ENCODE measurements at places on chromosomes 6 and 20. TPM values are rescaled to one million over a fixed set of nuclear protein-coding genes. Genes with fewer than 3 reads are reported as not detected.

DNA sequence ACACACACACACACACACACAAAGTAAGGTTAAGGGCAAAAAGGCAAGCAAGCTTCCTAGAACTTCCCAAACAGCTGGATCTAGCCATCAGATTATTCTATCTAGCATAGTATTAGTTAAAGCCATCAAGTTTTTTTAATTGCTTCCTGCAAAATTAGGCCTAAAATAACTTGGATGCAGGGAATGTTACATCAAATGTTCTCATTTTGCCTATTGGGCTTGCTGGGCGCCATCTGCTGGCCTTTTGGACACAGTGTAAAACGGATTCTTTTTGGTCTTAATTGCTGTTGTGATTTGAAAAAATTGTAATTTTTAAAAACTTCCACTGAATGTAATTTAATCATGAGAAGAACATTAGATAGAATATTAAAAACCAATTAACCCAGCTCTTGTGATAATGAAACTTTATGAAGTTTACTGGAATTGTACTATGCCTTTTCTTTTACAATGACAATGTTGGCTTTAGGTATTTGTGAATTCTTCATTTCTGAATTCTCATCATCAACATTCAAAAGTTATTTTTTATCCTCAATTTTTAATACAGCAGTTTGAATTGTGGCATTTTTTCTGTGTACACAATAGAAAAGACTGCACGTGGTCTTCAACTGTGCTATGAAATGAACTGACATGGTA, 6.8 kb downstream of the MKKS start:
- H3K4me1 ChIP-seq, result peaks cover 4% of the 10 kb centered on the region
- peak; percentile 61 for DNase-seq
- no peaks in the 10 kb centered on the region for H3K27me3 ChIP-seq
- no peak overlapping the region for H3K4me3 ChIP-seq

DNA sequence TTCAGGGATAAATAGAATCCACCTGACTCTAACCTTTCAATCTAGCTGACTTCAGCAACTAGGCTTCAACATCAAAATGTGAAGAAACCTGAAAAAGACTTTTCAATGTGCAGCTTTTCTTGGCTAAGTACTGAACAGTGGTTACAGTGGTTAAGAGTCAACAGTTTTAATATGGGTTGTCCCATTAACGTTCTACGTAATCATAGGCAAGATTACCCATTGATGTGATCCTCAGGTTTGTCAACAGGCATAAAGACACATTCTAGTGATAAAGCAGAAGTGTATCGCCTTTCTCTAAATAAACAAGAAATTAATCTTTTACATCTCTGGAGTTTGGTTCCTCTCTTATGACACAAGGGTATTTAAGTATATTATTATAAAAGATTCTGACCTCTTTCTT, 154.1 kb upstream of the RUNX2 start:
- no peaks in the 10 kb centered on the region for H3K27me3 ChIP-seq
- no peak overlapping the region for H3K27ac ChIP-seq
- H3K4me1 ChIP-seq, result no peaks in the 10 kb centered on the region
- H3K4me3 ChIP-seq, result no peak overlapping the region

- H3K36me3 ChIP-seq, result no peaks in the 10 kb centered on the region
- H3K4me1 ChIP-seq, result no peaks in the 10 kb centered on the region
- no peak overlapping the region for H3K27ac ChIP-seq
- H3K4me3 ChIP-seq, result no peak overlapping the region
Observed at GRCh38 chr6:73691512-73691911, 4.5 kb upstream of the CD109 start.

GRCh38 chr20:44050925-44051660, 135.9 kb downstream of the JPH2 start:
- H3K27ac ChIP-seq, result no peak overlapping the region
- DNase-seq, result no peak
- no peaks in the 10 kb centered on the region for H3K27me3 ChIP-seq

- H3K36me3 ChIP-seq, result no peaks in the 10 kb centered on the region
- no peaks in the 10 kb centered on the region for H3K4me1 ChIP-seq
- DNase-seq, result no peak
- no peaks in the 10 kb centered on the region for H3K27me3 ChIP-seq
Observed at GRCh38 chr6:147468634-147469033, 39.9 kb upstream of the SAMD5 start.

DNA sequence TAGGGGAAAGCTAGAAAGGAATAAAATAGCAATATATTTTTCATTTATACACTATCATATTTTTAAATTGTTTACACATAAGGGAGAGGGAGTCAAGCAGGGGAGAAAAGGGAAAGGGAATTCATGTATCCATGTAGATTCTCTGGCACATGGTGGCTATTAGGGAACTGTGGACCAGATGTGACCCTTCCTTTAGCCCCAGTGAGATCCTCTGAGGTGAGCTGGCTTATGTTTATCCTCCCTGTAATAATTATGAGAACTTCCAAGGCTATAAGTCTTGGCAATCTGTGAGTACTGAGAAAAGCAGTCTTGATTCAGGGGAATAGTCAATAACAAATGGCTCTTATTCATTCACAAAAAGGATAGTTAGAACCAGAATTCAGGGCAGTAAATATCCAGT, 42.6 kb downstream of the TSBP1 start:
- no peak overlapping the region for H3K27ac ChIP-seq
- no peaks in the 10 kb centered on the region for H3K4me1 ChIP-seq
- no peaks in the 10 kb centered on the region for H3K36me3 ChIP-seq
- no peak for DNase-seq
- no peak overlapping the region for H3K4me3 ChIP-seq
- no peaks in the 10 kb centered on the region for H3K27me3 ChIP-seq

DNA sequence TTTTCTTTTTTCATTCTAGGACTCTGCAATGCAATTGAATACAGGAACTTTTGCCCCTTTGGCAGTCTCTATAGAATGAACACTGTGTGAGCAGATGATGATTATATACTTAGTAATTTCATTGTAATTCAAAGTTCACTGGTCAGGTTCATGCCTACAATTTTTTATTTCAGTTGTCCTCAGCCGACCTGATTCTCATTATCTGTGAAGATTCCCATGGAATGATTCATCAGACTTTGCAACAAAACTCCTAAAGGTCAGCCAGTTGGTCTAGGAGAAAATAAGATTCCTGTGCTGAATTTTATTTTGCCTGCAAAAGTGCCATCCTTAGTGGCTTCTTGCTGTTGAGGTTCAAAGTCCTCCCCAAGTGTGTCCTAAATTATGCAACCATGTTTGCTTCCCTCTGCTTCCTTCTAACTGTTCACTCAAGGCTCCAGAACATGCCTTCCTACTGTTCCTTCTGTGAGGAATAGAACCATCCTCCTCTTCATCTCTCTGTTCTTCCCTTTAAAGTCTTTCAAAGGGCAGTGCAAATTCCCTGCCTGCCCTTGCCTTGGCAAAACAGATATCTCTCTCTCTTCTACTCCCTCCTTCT, 194.2 kb upstream of the CNR1 start:
- no peak for DNase-seq
- no peaks in the 10 kb centered on the region for H3K36me3 ChIP-seq
- H3K4me3 ChIP-seq, result no peak overlapping the region
- H3K4me1 ChIP-seq, result no peaks in the 10 kb centered on the region

GRCh38 chr6:169991031-169991390, 239.6 kb downstream of the ERMARD start:
- H3K27me3 ChIP-seq, result no peaks in the 10 kb centered on the region
- no peaks in the 10 kb centered on the region for H3K4me1 ChIP-seq
- H3K4me3 ChIP-seq, result no peak overlapping the region
- no peak overlapping the region for H3K27ac ChIP-seq

GRCh38 chr6:158086504-158087223, 81.4 kb downstream of the SERAC1 start:
- H3K4me1 ChIP-seq, result peaks cover 8% of the 10 kb centered on the region
- H3K36me3 ChIP-seq, result no peaks in the 10 kb centered on the region
- H3K27ac ChIP-seq, result peak overlapping the region; percentile 35
- H3K27me3 ChIP-seq, result no peaks in the 10 kb centered on the region
- peak; percentile 61 for DNase-seq

- no peak overlapping the region for H3K27ac ChIP-seq
- H3K36me3 ChIP-seq, result no peaks in the 10 kb centered on the region
- no peak for DNase-seq
- H3K27me3 ChIP-seq, result no peaks in the 10 kb centered on the region
- H3K4me3 ChIP-seq, result no peak overlapping the region
- H3K4me1 ChIP-seq, result no peaks in the 10 kb centered on the region
Observed at GRCh38 chr20:51861726-51862466, 59.6 kb upstream of the SALL4 start.

GRCh38 chr6:167150941-167151549, 6.7 kb downstream of the GPR31 start:
- no peak overlapping the region for H3K27ac ChIP-seq
- H3K4me3 ChIP-seq, result no peak overlapping the region
- H3K27me3 ChIP-seq, result peaks cover 2% of the 10 kb centered on the region
- no peaks in the 10 kb centered on the region for H3K36me3 ChIP-seq

- H3K4me3 ChIP-seq, result no peak overlapping the region
- no peaks in the 10 kb centered on the region for H3K27me3 ChIP-seq
- DNase-seq, result no peak
- H3K27ac ChIP-seq, result no peak overlapping the region
- no peaks in the 10 kb centered on the region for H3K4me1 ChIP-seq
Observed at GRCh38 chr20:38181971-38182370, 16.9 kb upstream of the TGM2 start.

DNA sequence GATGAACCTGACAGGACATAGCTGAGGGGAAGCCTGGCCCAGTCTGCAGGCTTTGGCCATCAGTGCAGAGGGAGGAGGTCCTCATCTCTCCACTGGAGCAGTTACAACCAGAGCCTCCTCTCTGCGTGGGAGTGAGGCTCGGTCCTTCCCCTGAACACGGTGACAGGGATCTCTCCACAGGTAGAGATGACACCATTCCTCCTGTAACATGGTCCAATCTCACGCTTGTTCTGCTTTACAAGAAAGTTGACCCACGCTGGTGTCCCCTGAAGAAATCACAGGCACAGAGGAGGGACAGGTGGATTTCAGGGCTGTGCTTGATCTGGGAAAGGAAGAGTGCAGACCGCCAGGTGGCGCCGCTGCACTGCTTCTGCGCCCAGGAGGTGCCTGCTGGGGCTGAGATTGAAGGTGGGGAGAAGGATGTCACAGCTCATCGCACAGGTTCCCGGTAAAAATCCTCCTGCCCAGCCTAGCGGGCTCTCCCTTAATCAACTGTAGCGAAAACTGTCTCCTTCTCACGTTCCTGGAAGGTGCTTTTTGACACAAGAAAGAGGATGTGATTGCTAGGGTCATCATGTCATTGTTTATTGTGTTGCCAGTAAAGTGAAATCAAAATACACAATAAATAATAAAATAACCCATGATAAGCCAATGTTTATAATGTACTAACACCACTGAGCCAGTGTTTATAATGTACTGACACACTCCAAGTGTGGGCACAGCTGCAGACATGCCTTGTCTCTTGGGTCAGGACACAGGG, 20.4 kb downstream of the HLA-G start:
- peak; percentile 50 for DNase-seq
- H3K4me3 ChIP-seq, result no peak overlapping the region
- H3K27me3 ChIP-seq, result peaks cover 29% of the 10 kb centered on the region
- H3K36me3 ChIP-seq, result no peaks in the 10 kb centered on the region

Gene FAM83C
- total RNA-seq, result not detected

Gene KHDC1L
- not detected for total RNA-seq

Gene KIFC1
- total RNA-seq, result 2.1 TPM

Gene CLPSL2
- total RNA-seq, result not detected

Gene VGLL2
- total RNA-seq, result not detected
